ENCODE measurements at places on chromosomes 11 and 22.
A peak's percentile ranks its signal among the peaks of the same experiment; 100 is the strongest.

- no peak for DNase-seq
Observed at GRCh38 chr11:94549146-94549545, 5.4 kb downstream of the FUT4 start.

GRCh38 chr11:122637541-122637940 is 18.0 kb upstream of the UBASH3B start:
- peak; percentile 52 for DNase-seq

- DNase-seq = no peak
Observed at GRCh38 chr22:26481694-26482093, 1.9 kb downstream of the HPS4 start.

GRCh38 chr22:35914665-35915476 is 113.8 kb downstream of the RBFOX2 start:
- DNase-seq = no peak

- no peak for DNase-seq
Observed at GRCh38 chr11:115155978-115156377, 348.2 kb downstream of the CADM1 start.

DNA sequence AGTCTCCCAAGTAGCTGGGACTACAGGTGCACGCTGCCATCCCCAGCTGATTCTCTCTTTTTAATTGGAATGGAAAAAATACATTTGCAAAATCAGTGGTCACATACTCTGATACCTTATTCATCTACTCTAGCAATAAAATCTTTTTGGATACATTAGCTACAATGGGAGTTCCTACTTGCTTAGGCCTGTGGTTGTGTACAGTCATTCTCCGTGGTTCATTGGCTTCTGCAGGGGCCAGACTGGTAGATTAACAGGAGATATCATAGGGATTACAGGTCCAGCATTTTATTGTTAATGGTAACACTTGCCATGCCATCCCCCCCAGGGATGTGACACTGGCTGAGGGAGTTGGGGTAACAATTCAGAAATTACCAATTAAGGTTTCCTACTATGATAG is 140.0 kb downstream of the ADAMTS15 start:
- no peak for DNase-seq

DNA sequence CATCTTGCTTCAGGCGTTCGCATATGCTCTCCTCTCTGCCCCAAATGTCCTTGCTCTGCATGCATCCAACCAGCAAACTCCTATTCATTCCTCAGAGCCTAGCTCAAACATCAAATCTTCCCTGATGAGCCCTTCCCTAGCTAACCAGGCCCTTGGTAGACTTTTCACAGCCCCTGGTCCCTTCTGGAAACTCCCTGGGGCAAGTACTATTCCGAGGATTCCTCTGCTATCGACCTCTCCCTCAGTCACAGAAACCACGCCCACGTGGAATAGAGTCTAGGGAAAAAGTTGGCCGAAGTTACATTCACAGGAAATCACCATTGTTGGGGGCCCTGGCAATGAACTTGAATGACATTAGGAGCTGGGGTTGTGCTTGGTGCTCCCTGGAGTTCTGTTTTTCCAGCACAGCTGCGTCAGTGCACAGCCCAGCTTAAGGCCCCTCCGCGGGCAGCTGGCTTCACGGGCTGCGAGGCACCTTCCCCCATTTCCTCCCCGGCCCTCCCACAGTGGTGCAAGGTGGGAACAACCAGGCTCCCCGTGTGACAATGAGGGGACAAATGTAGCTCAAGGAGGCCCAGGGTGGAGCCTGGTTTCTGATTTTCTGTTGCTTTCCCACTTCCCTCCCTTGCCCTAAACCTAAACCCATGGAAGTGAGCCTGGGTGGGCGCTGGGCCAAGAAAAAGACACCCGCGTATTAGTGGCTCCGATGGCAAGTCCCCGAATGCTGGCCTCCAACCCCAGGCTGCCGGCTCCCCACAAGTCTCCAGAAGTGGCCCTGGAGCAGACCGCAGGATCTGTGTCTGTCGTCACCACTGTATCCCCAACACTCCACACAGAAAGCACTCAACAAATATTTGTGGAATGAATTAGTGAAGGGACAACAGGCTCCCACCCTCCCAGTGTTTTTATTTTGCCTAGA is 4.3 kb upstream of the ATP5MGL start:
- no peak for DNase-seq

DNA sequence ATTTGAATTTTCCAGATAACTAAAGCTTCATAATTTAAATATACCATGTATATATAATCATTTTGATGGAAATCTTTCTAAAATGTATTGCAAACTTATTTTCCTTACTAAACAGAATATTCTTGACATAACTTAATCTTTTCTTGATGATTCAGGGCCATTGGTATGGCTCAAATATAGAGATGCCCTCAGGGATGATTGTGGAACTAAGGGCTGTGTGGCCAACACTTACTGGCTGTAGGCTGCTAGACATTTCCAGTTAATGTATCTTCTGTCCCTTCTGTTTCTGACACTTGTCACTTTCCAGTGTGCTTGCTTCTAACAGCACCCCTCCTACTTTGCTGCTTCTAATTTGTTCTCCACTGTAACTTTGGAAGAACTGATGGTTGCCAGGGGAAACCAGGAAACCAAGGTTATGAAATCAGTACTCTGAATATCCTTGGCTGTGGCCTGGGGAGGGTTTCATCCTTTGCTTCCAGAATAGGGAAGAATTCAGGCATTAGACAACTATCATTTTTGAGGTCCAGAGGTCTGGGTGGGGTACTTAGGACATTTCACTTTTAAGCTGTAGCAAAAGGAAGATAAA is 697.2 kb downstream of the ETS1 start:
- DNase-seq = no peak

DNA sequence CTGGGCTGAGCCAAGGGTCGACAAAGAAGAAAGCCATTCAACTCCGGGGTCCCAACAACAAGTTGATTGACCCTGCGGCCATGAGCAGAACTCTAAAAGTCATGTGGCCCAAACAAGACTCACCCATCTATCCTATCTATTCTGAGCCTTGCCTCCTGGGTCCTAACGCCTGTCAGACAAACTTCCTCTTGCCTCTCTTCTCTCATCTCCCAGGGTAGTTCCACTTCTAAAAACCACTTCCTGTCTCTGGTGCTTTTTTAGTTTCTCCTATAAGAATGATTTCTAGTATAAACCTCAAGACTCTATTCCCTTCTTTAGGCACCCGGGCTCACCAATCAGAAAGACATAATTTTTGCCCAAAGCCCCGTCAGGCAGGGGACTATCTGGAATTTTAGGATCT is 530.2 kb downstream of the DLG2 start:
- no peak for DNase-seq

DNA sequence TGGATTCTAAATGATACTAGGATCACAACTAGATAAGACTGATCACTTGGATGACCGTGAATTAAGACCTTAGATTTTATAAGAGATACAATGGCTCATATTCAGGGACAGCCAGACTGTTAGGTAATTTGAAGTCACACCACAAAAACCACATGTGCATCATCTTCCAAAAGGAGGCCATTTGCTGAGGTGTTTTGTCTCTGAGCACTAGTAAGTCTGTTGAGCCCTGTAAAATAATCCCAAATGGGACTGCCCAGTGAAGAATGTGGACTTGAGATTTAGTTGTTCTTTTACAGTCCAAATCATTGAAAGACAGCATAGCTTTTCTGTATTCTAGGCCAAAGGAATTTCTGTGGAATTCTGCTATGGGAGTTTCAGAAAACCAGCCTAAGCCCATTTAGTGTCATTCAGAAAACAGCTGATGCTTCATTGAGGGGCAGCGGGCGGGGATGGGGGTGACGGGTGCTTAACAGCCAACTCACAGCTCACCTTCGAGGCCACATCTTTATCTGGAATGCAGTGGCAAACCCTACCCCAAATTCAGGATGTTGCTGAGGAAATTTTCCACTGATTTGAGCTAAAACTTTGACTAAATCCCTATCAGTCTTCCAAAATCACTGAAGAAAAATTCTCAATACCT is 80.1 kb upstream of the BIRC3 start:
- no peak for DNase-seq

DNA sequence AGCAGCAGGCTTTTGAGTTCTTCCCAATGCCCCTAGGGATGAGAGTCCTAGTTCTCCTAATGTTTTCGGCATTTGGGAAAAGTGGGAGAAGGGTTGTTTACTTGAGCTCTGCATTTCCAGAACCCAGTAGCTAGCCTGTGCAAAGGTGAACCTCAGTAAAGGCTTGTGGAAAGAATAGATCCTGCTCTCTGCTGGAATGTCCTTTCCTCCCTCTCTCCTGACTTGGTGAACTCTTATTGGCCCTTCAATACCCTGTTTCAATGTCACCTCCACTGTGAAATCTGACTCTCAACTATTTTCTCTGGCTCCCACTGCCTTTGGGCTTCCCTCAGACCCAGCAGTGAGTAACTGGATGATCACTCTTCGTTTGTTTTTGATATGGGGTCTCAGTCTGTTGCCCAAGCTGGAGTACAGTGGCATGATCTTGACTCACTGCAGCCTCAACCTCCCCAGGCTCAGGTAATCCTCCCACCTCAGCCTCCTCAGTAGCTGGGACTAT is 2.4 kb upstream of the UVRAG start:
- no peak for DNase-seq

- DNase-seq = peak; percentile 58
Observed at GRCh38 chr22:39658367-39658766, 87.8 kb downstream of the CACNA1I start.

GRCh38 chr22:29702931-29703501 is 16.8 kb upstream of the CABP7 start:
- no peak for DNase-seq

DNA sequence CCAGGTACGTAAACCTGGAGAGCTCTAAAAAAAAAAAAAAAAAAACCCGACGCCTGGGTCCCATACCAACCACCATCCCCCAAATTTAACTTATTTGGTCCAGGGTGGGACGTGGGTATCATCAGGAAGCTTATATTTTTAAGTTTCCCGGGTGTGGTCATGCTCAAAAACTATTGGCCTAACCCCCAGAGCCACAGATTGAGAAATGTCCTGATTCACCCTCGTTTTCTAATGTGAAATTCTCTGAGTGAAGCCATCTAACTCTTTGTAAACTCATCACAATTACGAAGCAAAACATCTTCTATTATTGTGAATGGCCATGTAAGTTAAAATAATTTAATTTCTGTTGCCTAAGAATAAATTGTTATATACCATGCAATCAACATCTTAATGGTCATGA is 29.6 kb downstream of the PAK1 start:
- no peak for DNase-seq

GRCh38 chr22:22944268-22944985 is 56.8 kb downstream of the IGLL5 start:
- peak; percentile 12 for DNase-seq

GRCh38 chr11:2645779-2646118 is 54.0 kb downstream of the KCNQ1OT1 start:
- DNase-seq = no peak

GRCh38 chr11:117002639-117003299 is 95.5 kb downstream of the SIK3 start:
- no peak for DNase-seq

GRCh38 chr11:46422588-46422987 is 31.0 kb upstream of the CHRM4 start:
- no peak for DNase-seq

GRCh38 chr11:118621784-118622375 is 14.5 kb downstream of the PHLDB1 start:
- no peak for DNase-seq

GRCh38 chr22:36175892-36176291 is 15.3 kb upstream of the APOL3 start:
- no peak for DNase-seq

GRCh38 chr11:76620489-76620888 is 50.1 kb downstream of the LRRC32 start:
- DNase-seq = no peak

DNA sequence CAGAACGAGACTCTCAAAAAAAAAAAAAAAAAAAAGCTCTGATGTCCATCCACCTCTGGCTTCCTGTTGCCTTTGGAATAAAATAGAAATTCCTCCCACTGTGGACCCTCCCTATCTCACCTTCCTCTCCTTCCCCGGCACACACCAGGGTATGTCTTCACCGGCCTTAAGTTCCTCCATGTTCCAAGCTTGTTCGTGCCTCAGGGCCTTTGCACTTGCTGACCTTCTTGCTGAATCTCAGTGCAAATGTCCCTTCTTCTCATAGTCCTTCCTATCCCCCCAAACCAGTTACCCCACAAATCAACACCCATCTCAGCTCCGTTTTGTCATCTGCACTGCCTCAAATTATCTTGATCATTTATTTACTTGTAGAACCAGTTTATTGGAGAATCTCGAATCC is 20.6 kb downstream of the IFT27 start:
- no peak for DNase-seq

DNA sequence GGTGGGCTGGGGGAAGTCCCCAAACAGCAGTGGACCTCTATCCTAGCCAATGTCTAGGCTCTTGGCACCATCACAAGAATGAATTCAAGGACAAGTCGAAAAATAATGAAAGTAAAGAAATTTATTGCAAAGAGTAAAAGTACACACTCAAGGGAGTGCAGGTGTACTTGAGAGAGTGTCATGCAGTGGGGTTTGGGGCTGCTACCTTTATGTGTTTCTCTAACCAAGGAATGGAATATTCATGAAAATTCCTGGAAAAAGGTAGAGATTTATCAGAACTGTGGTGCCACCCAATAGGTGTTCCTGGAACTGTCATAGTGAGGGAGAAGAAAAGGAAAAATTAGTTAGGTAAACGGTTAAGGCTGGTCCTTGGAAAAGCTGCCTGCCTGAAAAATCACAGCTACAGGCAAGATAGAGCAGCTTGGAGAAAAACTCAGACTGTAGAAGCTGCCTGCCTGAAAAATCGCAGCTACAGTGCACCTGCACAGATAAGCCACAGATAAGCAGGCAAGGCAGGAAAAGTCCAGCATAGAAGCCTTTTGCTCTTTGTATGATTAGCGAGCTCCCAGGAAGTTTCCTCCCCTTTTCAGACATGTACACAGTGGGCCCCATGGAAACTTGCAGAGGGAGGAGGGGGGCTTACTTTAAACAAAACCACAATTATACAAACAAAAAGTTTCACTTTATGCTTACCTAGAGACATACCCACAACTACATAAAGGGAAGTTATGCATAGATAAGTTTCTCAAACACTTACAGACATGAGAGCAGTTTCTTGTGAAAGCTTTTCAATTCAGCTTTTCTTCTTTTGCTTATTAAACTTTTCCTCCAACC is 71.4 kb upstream of the B3GNT6 start:
- no peak for DNase-seq

DNA sequence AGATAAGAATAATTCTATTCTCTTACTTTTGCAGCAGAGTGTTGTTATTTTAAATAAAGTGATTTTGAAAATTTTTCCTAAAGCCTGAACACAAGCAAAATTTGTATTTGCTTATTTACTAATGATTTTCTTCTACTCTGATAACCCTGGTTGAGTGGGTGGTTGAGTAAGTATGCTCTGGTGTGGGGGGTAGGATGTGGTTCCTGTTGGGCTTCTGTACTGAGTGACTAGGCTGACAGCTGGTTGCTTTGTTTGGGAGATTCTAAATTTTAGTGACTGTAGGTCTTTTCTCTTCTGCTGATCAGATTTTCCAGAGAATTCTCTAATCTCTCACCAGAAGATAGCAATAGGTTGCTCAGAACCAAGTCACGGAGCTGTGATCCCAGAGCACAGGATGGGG is 61.6 kb downstream of the METTL15 start:
- no peak for DNase-seq

GRCh38 chr11:72088076-72088808 is 7.6 kb downstream of the LRRC51 start:
- no peak for DNase-seq

All from activated CD8-positive, alpha-beta T cell treated with anti-CD3 and anti-CD28 coated beads, Interleukin-2, amount 10 ng/mL, durations not matched to agents 7 days and 5 days (primary cell).